ENCODE measurements at places on chromosomes 11 and 22. TPM values are rescaled to one million over a fixed set of nuclear protein-coding genes. Genes with fewer than 3 reads are reported as not detected.

DNA sequence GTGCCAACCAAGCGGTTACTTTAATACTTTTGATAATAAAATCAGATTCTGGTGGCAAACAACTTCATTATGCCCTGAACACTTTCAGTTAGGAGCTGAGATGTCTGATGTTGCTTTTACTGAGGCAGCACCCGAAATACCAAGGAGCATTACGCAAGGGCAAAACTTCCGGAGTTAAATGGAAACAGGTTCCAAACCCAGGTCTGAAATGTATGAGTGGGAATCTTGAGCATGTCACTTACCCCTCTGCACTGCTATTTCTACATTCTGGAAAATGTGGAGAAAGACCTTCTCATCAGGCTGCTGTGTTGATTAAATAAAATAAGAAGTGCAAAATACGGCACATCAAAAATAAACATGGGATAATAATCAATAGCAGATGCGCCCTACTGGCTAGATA lies 315.1 kb downstream of the LARGE1 start:
- no peak overlapping the region for H3K27ac ChIP-seq
- no peaks in the 10 kb centered on the region for H3K4me1 ChIP-seq
- H3K27me3 ChIP-seq: no peaks in the 10 kb centered on the region
- no peak overlapping the region for H3K4me3 ChIP-seq
- no peak for DNase-seq

- no peak overlapping the region for H3K27ac ChIP-seq
- DNase-seq: no peak
- no peaks in the 10 kb centered on the region for H3K36me3 ChIP-seq
- H3K4me3 ChIP-seq: no peak overlapping the region
- H3K4me1 ChIP-seq: peaks cover 10% of the 10 kb centered on the region
Observed at GRCh38 chr22:43312608-43313007, 30.6 kb downstream of the SCUBE1 start.

GRCh38 chr22:37255558-37256006 lies 11.5 kb upstream of the RAC2 start:
- DNase-seq: no peak
- no peak overlapping the region for H3K27ac ChIP-seq
- no peaks in the 10 kb centered on the region for H3K27me3 ChIP-seq
- H3K36me3 ChIP-seq: no peaks in the 10 kb centered on the region

DNA sequence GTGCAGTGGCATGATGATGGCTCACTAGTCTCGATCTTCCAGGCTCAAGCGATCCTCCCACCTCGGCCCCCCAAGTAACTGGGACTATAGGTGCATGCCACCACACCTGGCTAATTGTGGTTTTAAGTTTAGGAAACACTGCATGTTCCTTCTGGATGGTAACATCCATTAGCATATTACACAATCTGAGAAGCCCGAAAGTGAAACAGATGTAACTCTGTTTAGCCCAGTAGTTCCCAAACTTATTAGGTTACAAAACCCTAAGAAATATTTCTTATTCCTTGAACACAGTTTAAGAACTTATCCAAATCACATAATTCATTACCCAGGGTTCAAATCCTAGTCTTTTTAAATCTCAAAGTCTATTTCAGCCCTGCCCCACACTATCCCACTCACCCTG lies 28.3 kb downstream of the POLDIP3 start:
- H3K4me1 ChIP-seq: no peaks in the 10 kb centered on the region
- no peak overlapping the region for H3K27ac ChIP-seq
- peaks cover 51% of the 10 kb centered on the region for H3K36me3 ChIP-seq
- no peak overlapping the region for H3K4me3 ChIP-seq

GRCh38 chr11:27213232-27213660 lies 149.8 kb downstream of the CCDC34 start:
- no peak for DNase-seq
- peaks cover 21% of the 10 kb centered on the region for H3K4me1 ChIP-seq
- H3K36me3 ChIP-seq: no peaks in the 10 kb centered on the region
- no peaks in the 10 kb centered on the region for H3K27me3 ChIP-seq
- no peak overlapping the region for H3K4me3 ChIP-seq

DNA sequence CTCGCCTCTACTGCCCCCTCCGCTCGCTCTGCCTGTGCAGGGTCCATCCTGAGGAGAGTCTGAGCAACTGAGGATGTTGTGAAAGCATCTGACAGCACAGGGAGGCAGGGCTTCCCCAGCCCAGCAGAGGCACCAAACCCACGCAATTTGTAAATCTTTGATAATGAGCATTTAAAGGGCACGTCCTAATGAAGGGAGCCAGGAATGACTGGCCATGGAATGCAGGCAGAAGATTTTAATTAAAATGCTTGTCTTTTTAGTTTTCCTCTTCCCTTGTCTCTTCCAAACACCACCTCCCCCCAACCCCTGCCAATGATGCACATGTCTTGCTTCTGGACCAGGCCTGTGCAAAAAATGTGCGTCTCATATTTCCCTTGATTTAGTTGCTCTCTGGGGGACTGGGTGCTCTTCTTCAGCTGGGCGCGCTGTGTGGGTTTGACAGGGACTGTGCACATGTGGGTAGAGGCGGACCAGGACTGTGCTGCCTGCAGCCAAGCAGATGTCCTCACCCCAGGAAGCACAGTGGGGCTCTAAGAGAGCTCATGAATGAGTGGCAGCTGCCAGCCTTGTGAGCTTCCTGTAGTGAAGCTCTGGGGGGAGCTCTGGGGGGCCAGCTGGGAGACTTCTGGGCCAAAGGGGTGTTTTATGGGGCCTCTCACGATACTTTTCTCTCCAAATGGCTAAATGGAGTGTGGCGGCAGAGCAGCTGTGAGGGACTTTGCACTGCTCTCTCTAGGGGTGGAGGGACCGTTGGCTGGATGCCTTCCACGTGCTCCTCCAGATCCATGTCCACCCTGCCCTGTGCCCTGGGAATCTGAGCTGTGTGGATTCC lies 273.5 kb downstream of the ST3GAL4 start:
- no peaks in the 10 kb centered on the region for H3K36me3 ChIP-seq
- no peaks in the 10 kb centered on the region for H3K27me3 ChIP-seq
- H3K27ac ChIP-seq: no peak overlapping the region
- no peaks in the 10 kb centered on the region for H3K4me1 ChIP-seq
- DNase-seq: no peak
- no peak overlapping the region for H3K4me3 ChIP-seq

DNA sequence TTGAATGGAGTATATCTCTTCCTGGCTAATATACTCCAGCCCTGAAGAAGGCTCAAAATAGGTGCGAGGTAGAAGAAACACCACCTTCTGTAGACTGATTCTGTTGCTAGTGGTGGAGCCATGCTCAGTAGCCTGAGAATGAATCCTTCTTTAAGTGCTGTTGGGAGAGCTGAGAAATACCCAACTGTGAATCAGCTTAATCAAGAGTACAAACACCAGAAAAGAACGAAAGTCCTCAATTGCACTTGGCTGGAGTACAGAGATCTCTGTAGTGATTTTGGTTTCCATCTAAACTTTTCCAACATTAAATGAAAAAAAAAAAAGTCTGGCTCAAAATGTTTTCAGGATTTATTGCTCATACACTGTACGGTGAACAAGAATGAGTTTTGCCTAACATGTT lies 619.1 kb downstream of the METTL15 start:
- H3K27ac ChIP-seq: peak overlapping the region; percentile 54
- no peaks in the 10 kb centered on the region for H3K27me3 ChIP-seq
- DNase-seq: no peak
- H3K36me3 ChIP-seq: no peaks in the 10 kb centered on the region
- peaks cover 3% of the 10 kb centered on the region for H3K4me1 ChIP-seq
- no peak overlapping the region for H3K4me3 ChIP-seq

DNA sequence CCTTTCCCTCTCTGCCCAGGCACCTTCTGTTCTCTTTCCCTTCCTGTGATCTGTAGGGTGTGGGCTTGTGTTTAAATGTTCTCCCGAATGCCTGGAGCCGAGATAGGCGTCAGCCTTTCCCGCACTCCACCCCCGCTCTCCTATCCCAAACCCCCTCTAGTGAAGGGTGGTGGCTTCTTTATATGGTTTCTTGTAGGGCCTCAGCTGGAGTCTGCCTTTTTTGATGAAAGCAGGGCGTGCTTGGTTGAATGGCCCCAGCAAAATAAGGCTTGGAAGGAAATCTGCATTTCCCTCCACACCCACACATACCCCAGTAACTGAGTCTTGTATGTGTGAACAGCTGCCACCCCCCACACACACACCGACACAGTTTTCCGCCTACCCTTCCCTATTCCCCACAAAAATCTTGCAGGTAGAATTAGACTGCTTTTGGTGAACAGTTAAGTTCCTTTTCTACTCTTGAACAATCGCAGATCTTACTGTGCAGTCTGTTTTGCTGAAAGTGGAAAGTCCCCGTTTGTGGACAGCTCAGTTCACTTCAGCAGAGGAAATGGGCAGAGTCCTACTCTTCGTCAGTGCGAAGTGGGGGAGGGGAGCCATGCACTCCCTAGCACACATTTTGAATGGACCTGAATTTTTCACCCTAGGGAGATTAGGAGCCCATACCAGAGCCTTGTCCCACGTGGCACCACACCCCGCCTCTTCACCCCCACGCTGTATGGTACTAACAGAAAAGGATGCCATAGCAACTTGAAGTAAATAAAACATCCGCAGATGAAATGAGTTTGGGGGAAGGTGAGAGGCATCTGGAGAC lies 25.5 kb upstream of the GRK2 start:
- H3K27me3 ChIP-seq: no peaks in the 10 kb centered on the region
- peak; percentile 74 for DNase-seq
- H3K4me3 ChIP-seq: peak overlapping the region; percentile 86
- peaks cover 23% of the 10 kb centered on the region for H3K36me3 ChIP-seq

DNA sequence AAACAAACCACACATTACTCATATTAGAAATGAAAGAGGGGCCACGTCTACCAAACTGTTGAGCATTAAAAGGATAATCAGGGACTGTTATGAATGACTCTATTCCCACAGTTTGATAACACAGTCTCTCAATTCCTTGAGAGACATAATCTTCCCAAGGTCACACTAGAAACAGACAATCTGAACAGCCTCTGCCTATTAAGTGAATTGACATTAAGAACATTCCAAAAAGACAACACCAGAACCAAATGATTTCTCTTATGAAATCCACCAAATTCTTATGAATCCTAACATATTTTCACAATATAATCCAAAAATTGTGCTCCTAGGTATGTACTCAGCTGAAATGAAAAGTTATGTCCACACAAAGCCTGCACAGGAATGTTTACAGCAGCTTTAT lies 4.6 kb downstream of the RFPL1 start:
- H3K36me3 ChIP-seq: no peaks in the 10 kb centered on the region
- no peak overlapping the region for H3K27ac ChIP-seq

- no peak overlapping the region for H3K27ac ChIP-seq
- H3K4me1 ChIP-seq: no peaks in the 10 kb centered on the region
- peak; percentile 12 for DNase-seq
- H3K4me3 ChIP-seq: no peak overlapping the region
Observed at GRCh38 chr22:33405194-33405593, 347.0 kb upstream of the SYN3 start.

GRCh38 chr11:3939651-3940190 lies 84.3 kb downstream of the STIM1 start:
- no peaks in the 10 kb centered on the region for H3K36me3 ChIP-seq
- peaks cover 66% of the 10 kb centered on the region for H3K4me1 ChIP-seq
- no peak for DNase-seq

DNA sequence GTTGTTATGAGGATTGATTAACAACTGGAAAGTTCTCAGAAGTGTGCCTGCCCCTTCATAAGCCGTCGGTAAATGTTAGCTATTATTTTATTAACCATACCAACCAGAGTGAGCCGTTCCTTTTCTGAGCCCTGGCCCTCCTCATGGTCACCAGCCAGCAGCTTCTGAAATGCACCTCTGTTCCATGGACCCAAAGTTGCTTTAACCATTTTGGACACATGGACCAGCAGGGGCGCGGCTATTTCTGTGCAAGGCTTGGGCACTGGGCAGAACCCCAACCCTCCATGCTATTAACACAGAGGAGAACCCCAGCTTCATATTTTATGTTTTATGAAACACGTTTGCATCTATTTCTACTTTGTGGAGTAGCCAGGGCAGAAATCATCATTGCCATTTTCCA lies 18.6 kb upstream of the SCGB1A1 start:
- peak overlapping the region; percentile 10 for H3K27ac ChIP-seq
- H3K27me3 ChIP-seq: no peaks in the 10 kb centered on the region
- H3K4me1 ChIP-seq: peaks cover 35% of the 10 kb centered on the region
- no peaks in the 10 kb centered on the region for H3K36me3 ChIP-seq
- DNase-seq: no peak

DNA sequence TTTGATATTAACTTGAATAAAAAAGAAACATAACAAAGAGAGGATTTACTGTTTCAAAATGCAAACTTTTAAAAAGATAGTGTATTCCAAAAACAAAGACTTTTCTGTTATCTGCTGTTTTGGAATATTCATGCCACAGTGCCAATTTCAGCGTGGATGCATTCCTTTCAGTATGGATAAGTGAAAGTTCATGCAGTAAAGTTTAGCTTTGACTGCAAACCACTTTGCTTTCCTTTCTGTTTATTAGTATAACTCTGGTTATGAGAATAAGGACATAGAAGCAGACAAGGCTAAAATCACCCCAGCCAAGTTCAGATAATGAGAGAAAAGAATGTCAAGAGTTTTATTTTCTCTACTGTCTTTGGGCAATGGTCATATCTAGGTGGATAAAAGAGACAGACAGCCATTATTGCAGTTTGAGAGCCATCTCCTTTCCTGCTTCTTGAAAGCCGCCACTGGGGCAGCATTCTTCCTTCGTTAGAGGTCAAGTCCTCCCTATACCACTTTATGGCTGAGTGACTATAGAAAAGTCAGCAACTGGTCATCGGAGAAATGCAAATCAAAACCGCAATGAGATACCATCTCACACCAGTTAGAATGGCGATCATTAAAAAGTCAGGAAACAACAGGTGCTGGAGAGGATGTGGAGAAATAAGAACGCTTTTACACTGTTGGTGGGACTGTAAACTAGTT lies 82.4 kb upstream of the BLID start:
- no peaks in the 10 kb centered on the region for H3K27me3 ChIP-seq
- no peak overlapping the region for H3K4me3 ChIP-seq
- peaks cover 23% of the 10 kb centered on the region for H3K4me1 ChIP-seq
- H3K27ac ChIP-seq: no peak overlapping the region
- no peak for DNase-seq

Gene MAPK8IP2
- total RNA-seq: 1.1 TPM

Gene SUSD2
- 9.5 TPM for total RNA-seq

Gene MUC2
- total RNA-seq: not detected

Gene IFITM1
- total RNA-seq: 163 TPM

Gene KCNQ1OT1
- 3.8 TPM for total RNA-seq

Gene POTEH
- total RNA-seq: not detected

All from thyroid gland (tissue), 4 donors.